ENCODE measurements at places on chromosomes 3 and 15.

DNA sequence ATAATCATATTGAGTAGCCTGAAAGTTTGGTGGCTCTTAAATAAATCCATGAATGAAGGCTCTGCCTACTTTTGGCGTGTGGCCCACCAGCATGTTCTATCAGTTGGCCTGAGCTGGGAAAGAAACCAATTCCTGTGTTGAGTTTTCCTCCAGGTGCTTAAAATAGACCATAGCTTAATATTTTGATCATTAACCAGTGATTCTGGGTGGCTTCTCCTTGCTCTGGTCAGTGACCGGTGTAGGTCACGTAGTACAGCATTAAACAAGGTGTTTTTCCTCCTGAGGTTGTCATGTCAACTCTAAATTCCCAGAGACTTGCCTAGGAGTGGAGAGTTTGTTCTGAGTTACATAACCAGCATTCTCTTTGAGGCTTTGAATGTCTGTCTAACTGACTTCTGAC lies 1.3 kb downstream of the HHLA2 start:
- no peak for DNase-seq

DNA sequence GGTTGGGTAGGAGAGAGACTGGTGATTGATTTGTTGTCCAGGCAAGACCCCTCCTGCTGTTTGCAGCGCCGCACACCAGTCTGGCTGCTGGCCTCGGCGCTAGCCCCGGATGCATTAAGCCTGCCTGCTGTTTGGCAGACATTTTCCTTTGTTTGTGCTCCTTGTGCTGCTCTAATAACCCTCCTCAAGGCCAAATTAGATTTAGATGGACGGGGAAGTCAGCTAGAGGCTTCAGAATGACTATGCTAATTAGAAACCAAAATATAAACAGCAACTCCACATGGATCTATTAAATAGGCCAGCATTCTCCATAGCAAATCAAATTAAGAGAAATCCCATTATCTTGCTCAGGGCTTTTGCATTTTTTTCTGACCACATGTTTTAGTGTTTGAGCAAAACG lies 445.2 kb downstream of the SQOR start:
- no peak for DNase-seq

GRCh38 chr3:46934498-46935167 lies 41.9 kb downstream of the CCDC12 start:
- no peak for DNase-seq

DNA sequence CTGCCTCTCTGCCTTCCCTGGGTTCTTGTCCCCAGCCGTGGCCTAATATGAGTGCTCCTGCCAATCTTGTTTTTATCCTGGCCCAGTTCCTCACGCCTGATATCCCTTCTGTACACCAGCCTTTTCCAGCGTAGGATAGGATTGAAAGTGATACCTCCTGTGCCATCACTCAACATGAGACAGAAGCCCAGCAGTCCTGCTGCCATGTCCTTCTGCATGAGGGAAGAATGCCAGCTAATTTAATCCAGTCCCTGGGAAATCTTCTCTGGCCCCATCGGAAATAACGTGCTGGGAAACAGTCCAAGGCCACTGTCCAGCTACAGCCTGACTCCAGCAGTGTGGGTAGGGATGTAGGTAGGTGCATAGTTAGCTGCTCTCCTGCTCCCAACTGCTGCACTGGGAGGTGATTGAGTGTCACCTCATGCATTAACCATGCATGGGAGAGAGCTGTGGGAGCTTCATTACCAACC lies 92.0 kb upstream of the TPM1 start:
- no peak for DNase-seq

- DNase-seq = no peak
These were observed 483.1 kb upstream of the EPHA6 start for GRCh38 chr3:96331341-96331740.

DNA sequence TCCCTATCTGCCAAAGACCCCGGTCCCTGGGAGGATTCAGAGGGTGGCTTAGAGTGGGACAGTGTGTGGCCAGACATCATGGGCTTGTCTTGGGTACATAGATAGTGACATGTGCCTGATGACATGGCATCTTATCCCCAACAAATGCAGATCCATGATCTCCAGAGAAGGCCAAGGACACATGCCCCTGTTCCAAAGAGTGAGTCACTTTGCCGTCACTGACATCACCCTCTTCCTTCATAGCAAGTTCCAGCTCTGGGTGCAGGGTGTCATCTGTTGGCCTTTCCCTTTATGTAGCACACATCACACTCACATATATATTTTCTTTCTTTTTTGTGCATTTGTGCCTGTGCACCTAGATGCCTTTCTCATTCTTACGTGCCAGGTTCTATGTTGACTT lies 350.5 kb downstream of the LRTM1 start:
- no peak for DNase-seq

- DNase-seq = no peak
These were observed 305.9 kb upstream of the ARRDC4 start for GRCh38 chr15:97654481-97655076.

DNA sequence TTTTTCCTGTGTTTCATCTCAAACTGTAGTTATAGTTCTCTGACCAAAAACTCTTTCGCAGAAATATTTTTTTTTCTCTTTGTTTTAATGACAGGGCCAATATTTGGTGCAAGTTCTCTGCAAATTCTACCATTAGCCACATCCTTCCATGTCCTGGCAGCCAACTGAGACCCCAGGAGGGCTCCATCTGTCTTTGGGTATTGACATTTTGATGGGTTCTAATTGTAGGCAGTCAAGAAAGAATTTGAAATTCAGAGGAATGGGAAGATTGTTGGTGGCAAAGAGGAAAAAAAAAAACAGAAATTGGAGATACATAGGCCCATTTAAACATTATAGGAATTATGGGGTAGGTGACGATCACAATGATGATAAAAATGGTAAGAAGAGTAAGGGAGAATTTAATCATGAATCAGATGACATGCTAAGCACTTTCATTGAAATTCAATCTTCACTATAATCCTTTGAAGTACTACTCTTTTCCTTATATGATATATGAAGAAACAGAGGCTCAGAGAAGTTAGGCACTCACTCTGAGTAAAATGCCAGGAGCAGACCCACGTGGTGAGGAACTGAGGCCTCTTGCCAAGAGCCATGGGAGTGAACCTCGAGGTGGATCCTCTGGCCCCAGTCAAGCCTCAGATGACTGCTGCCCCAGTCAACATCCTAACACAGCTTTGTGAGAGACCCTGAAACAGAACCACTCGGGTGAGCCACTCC lies 151.4 kb downstream of the PDZRN3 start:
- DNase-seq = no peak

- DNase-seq = no peak
These were observed 115.3 kb downstream of the KCNH8 start for GRCh38 chr3:19263606-19264005.

DNA sequence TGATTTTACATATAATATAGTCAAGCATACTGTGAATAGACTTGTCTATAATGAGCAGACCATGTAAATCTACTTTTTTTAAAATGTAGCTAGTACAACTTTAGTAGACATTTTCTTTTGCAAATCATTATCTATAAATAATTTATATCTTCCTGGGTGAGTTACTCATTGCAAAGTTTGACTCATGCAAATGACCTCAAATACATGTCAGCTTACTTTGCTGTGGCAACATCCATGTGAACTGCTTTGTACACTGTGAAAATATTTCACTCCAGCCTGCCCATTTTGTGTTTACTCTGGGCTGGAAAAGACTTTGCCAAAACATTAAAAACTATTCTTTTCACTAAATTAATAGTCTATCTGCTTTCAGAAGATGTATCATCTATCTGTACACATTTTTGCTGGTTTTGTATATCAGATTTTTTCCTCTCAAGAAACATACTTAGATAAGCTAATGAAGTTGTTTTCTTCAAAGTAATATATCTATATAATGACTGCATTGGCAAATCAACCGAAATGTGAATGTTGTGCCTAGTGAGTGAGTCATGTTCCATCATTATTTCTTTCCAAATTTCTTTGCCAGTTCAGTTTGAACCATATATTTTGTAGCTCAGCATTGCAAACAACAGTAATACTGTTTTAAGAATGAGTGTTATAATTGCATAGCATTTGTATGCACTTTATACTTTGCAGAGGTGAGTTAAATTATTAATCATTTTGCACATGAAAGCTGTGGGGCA lies 26.5 kb downstream of the IGSF10 start:
- no peak for DNase-seq

GRCh38 chr3:40877631-40878463 lies 321.5 kb upstream of the CTNNB1 start:
- DNase-seq = no peak

- DNase-seq = no peak
These were observed 1.0 kb downstream of the LEKR1 start for GRCh38 chr3:156826896-156827882.

- no peak for DNase-seq
These were observed 78.5 kb upstream of the RBMS3 start for GRCh38 chr3:29202378-29202777.

Measured in activated T-helper 1 cell treated with Interleukin-2 at 50 U/mL for 16 hours (primary cell).